ENCODE measurements at places on chromosomes 3 and 15. TPM values are rescaled to one million over a fixed set of nuclear protein-coding genes. Genes with fewer than 3 reads are reported as not detected.

DNA sequence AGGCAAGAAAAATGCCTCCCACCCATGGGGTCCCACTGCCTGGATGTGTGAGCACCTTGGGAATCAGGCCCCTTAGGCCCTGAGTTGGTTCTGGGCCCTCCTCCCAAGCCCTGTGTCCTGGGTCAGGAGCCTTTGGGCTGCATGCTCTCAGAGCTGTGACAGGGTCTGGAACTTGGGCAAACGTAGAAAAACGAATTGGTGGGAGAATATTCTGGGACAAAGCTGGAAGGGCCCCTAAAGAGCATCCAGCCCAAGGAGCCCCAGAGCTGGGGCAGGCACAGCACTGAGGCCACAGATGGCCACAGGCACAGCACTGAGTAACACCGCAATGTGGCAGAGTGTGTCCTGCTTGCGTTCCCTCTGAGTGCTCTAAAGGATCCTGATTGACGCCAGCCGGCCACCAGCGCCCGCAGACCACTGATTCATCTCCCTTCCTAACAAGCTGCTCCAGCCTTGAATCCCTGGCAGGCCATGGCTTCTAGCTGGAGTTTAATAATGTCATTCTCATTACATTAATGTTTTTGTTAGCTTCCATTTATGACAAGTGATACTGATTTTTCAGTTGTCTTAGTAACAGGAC is 18.6 kb upstream of the SEC13 start:
- DNase-seq: no peak

The TMEM40 gene
- not detected for total RNA-seq

DNA sequence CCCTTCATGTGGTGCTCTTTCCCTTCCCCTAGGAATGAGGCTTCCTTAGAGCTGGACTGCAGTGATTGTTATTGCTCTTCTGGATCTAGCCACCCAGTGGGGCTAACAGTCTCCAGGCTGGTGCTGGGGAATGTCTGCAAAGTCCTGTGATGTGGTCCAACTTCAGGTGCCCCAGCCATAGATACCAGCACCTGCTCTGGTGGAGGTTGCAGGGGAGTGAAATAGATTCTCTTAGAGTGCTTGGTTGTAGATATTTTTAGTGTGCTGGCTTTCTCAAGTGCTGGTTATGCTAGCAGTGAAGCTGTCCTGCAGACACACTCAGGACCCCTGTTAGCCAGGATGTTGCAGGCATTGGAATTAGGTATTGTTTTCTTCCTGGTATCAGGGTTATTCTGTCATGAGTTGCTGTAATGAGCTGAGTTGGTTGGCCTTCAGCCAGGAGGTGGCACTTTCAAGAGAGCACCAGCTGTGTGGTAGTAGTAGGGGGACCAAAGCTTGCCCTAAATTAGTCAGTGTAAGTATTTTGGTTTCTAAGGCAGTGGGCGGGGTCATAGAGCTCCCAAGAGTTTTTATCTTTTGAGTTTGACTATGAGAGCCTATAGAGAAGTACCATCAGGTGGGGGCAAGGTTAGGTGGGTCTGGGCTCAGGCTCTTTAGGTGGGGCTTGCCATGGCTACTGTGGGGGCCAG is 317.5 kb upstream of the SGO1 start:
- no peak for DNase-seq

DNA sequence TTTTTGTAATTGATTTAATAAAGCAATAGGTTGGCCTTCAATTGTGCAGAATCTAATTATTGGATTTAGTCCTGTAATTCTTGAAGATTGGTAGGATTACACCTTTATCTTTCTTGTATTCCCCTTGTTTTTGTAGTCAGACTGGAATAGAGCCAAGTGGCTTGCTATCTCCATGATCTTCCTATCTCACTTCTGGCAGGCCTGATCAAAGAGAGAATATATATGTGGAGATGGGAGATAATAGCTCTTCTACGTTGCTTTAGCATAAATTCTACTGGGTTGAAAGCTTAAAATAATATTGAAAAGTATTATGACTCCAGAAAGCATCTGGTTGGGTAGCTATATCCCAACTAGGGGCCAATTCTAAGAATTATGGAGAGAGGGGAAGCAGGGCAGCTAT is 16.9 kb upstream of the IFT57 start:
- no peak for DNase-seq

The CEP19 gene
- total RNA-seq: 9.7 TPM

The MAGI1 gene
- 3.5 TPM for total RNA-seq

- DNase-seq: peak; percentile 25
Measured at GRCh38 chr15:44010089-44010488, 183.3 kb downstream of the WDR76 start.

The ZCWPW2 gene
- total RNA-seq: not detected

- no peak for DNase-seq
Measured at GRCh38 chr15:98746375-98747155, 98.2 kb downstream of the IGF1R start.

DNA sequence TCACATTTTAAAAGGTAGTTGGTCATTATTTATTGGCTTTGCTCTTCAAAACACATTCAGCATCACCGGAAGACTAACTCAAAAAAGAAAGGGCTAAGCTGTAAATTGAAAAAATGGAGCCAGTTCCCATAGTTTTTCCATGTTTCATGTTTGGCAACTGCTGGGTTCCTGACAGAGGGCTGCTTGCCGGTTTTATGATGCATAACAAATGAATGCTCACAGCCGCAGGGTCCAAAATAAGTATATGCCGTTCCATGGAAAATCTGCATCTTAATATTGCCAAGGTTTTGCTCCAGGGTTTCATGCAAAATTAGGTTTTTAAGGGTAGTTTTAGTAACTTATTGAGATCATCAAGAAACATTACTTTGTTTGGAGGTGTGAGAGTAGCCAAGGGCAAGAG is 15.8 kb downstream of the SLC12A1 start:
- DNase-seq: no peak

The CASR gene
- not detected for total RNA-seq

DNA sequence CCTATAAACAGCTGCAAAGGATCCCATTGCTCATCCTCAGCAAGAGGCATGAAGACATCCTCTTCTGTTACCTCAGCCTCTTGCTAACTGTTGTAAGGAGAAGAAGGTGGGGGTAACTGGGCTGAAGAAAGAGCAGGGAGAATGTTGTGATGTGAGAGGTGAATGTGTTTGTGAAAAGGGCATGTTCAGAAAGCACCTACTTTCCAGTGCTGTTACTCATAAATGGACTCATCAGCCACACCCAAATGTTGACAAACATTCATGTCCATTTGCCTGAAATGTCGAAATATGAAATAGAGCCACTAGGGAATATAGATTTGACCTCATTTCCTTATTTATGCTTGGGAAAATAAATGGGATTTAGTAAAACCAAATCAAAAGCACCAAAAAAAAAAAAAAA is 12.6 kb downstream of the SLC24A1 start:
- no peak for DNase-seq

GRCh38 chr3:61518590-61518989 is 42.8 kb upstream of the PTPRG start:
- DNase-seq: no peak

DNA sequence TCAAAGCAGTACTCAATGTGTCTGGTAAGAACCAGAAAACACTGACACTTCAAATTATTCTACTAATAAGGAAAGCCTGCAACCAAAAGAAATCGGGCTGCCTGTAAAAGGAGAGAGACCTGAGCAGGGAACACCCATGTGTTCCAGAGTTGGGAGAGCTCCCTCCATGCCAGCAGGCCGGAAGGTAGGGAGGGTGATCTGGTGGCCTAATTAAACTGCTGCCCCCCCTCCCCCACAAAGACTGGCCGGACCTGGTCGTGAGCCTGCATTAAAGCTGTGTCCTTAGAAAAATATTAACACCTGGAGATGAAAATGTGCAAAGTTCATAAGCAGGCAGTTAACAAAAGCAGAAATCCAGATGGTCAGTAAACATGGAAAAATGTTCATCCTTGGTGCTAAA is 170.6 kb upstream of the BHLHE40 start:
- DNase-seq: no peak

The ASB14 gene
- not detected for total RNA-seq

DNA sequence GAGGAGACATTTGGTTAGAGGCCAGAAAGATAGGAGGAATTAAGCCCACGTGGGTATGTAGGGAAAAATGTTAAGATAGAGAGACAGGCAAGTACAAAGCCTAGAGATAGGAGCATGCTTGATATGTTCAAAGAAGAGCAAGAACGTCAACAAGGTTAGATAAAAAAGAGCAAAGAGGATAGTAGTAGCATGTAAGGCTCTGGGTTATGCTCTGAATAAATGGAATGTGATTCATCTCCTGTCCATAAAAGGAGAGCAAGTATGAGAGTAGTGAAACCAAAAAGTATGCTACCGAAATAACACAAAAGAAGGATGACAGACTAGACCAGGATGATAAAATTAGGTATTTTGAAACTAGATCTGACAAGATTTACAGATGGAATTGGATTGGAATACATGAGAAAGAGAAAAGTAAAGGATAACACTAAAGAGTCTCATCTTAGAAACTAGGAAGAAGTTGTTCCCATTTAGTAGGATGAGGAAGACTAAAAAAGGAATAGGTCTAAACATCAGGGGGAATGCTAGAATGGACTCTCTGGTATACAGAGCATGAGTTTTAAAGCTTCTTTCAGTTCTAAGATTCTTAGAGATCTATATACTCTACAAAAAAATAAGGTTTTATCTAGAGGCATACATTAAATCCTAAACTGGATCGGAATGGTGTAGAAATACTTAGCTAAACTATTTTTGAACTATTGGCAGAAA is 59.1 kb downstream of the TRPM7 start:
- DNase-seq: no peak

DNA sequence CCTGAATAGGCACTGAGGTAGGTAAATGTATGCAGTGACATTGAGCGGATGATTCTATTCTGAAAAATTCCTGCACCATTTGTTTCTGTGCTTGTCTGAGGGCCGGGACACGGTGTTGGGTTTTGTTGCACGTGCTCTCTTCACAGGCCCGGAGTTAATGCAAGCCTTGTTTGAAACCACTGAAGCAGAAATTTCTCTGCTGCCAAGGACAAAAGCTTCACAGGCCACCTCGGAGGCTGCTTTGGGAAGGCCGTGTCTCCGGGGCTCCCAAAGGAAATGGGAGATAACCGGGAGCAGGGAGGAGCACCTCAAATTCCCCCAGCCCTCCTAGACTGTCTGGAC is 179.4 kb downstream of the OPA1 start:
- DNase-seq: no peak

The SKOR1 gene
- not detected for total RNA-seq

- DNase-seq: peak; percentile 44
Measured at GRCh38 chr3:12662593-12663400, 1.1 kb downstream of the RAF1 start.

GRCh38 chr15:32956711-32957110 is 237.8 kb downstream of the FMN1 start:
- no peak for DNase-seq

DNA sequence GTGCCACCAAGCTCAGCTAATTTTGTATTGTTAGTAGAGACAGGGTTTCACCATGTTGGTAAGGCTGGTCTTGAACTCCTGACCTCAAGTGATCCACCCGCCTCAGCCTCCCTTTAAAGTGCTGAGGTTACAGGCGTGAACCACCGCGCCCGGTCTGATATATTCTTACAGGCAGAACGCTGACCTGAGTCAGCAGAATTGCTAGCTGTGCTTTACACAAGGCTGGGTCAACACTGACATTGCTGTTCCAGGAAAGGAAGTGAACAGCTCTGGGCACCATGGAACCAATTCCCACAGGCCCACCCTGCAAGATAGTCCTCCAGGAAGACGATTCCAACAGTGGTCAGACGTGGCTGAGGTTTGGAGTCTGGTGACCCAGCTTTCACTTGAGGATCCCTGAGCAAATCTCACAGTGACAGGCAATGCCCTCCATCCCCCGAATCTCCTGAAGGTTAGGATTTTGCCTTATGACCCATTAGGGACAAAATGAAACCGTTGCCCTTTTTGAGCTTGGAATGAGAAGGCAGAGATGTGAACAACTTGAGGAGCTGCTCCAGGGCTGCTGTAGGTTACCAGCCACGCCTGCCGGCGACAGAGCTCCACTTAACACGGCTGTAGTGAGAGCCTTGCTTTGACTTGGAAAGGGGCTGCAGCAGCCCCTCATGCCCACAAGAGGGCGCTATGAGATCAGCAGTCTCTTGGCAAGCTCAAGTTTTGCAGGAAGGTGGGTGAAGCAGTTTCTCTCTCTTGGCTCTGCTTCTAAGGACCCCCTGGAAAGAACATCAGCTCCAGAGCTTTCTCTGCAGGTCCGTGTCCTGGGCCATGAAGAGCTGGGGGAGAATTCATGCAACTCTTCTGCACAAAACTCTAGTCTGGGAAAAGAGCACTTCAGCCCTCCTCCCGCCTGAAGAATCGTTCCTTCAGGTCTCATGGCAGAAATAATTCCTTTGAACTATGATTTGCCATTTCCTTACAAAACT is 74.1 kb downstream of the SENP2 start:
- peak; percentile 83 for DNase-seq

Measured in A172 (cell line).